ENCODE measurements at places on chromosomes 3 and 15. TPM values are rescaled to one million over a fixed set of nuclear protein-coding genes. Genes with fewer than 3 reads are reported as not detected.

The DPH3 gene
- 27.8 TPM for total RNA-seq

The SCN10A gene
- not detected for total RNA-seq

The ZNF620 gene
- total RNA-seq, result 1.0 TPM

The RAB43 gene
- 23.5 TPM for total RNA-seq

The ULK3 gene
- total RNA-seq, result 26.3 TPM
